Tibial nerve (tissue), 4 donors: ENCODE measurements at places on chromosomes 5 and 9. TPM values are rescaled to one million over a fixed set of nuclear protein-coding genes. Genes with fewer than 3 reads are reported as not detected.
A peak's percentile ranks its signal among the peaks of the same experiment; 100 is the strongest.

GRCh38 chr5:141961466-141961865 is 3.5 kb upstream of the PCDH12 start:
- no peak for DNase-seq
- no peak overlapping the region for H3K27ac ChIP-seq
- H3K36me3 ChIP-seq, result no peaks in the 10 kb centered on the region
- no peaks in the 10 kb centered on the region for H3K27me3 ChIP-seq
- no peaks in the 10 kb centered on the region for H3K4me1 ChIP-seq

- no peak overlapping the region for H3K4me3 ChIP-seq
- no peaks in the 10 kb centered on the region for H3K27me3 ChIP-seq
- no peak for DNase-seq
- H3K27ac ChIP-seq, result no peak overlapping the region
- H3K4me1 ChIP-seq, result no peaks in the 10 kb centered on the region
These were observed 132.2 kb downstream of the SLF1 start for GRCh38 chr5:94750681-94751080.

DNA sequence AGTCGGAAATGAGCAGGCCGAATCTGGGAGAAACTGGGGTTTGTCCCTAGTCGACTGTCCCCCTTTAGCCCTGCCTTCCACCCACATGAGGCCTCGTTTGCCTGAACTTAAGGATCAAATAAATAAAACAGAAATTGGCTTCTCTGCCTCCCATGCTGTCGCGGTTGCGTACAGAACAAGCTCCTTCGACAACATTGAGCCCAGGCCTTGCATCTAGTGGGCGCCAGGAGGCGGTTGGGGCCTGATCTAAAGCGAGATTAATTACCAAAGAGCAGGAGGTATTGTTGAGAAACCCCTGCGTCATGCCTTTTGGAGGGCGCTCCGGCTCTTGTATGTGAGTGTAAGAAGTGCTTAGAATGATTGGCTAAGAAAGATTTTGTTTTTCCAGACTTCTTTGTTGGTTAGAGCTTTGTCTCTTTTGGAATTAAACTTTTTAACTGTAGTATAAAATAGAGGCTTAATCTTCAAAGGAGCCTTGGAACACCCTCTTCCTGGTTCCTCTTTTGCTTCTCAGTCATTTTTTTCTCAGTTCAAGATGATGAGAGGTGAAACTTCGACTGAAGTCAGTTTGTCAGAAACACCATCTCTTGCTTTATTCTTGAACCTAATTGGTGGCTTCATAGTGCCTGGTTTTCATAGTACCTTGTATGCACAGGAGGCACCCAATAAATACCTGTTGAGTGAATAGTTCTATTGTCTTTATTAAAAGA is 828 bp downstream of the ATP6V0E1 start:
- DNase-seq, result peak; percentile 78
- peaks cover 18% of the 10 kb centered on the region for H3K4me1 ChIP-seq
- H3K36me3 ChIP-seq, result no peaks in the 10 kb centered on the region
- peak overlapping the region; percentile 100 for H3K27ac ChIP-seq
- peak overlapping the region; percentile 69 for H3K4me3 ChIP-seq

DNA sequence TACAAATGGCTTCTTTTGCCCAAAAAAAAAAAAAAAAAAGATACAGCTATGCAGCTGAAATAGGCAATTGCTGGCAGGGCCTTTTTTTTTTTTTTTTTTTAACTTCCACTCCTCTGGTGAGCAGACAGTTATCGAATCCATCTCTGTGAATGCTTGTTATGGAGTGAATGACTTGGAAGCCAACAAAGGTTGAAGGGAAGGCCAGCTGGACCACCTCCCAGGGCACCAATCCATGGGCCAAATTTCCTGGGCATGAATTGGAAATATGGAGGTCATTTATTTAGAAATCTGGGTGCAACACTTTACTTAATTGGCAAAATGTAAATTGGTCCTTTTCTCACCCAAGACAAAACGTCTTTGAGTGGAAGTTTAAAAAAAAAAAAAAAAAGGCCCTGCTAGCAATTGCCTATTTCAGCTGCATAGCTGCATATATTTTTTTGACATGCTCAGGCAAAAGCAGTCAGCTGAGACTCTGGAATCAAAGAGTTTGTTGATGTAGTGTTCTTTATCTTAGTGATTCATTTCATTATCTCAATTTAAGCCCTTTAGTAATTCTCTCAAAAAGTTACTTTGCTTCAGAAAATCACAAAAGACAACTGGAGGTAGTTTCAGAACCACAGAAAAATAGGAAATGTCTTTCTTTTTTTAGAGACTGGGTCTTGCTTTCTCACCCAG is 392.2 kb upstream of the KLF4 start:
- no peak overlapping the region for H3K4me3 ChIP-seq
- no peaks in the 10 kb centered on the region for H3K36me3 ChIP-seq
- DNase-seq, result no peak
- H3K27me3 ChIP-seq, result no peaks in the 10 kb centered on the region

Gene TDRD7
- total RNA-seq, result 18.4 TPM

DNA sequence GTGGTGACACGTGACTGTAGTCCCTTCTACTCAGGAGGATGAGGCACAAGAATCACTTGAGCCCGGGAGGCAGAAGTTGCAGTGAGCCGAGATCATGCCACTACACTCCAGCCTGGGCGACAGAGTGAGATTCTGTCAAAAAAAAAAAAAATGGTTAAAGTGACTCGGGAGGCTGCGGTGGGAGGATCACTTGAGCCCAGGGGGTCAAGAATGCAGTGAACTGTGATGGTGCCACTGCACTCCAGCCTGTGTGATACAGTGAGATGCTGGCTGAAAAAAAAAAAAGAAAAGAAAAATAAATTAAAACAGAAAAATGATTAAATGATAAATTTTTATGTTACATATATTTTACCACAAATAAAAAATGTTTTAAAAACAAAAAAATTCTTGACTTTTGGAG is 51.9 kb downstream of the KLF4 start:
- H3K27ac ChIP-seq, result no peak overlapping the region
- no peaks in the 10 kb centered on the region for H3K4me1 ChIP-seq
- no peaks in the 10 kb centered on the region for H3K27me3 ChIP-seq
- no peaks in the 10 kb centered on the region for H3K36me3 ChIP-seq

GRCh38 chr5:158277276-158277675 is 418.3 kb upstream of the CLINT1 start:
- DNase-seq, result no peak
- no peaks in the 10 kb centered on the region for H3K36me3 ChIP-seq
- H3K27ac ChIP-seq, result no peak overlapping the region

Gene EFNA5
- total RNA-seq, result 6.8 TPM

GRCh38 chr9:126974594-126974993 is 60.0 kb downstream of the RALGPS1 start:
- no peak overlapping the region for H3K27ac ChIP-seq
- no peaks in the 10 kb centered on the region for H3K27me3 ChIP-seq

DNA sequence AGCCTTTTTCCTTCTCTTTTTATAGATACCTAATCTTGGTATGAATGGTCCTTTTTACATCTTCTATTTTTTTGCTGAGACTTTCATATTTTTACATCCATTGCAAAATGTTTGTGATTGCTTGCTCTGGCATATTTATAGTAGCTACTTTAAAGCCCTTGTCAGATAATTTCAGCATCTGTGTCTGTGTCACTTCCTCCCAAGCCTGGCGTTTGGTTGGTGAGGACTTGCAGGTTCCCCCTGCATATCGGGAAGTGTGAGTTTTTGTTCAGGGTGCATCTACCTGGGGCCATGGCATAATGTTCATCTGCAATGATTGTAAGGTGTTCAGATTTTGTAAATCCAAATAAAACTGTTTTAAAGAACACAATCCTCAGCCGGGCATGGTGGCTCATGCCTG is 8.9 kb downstream of the FBXW5 start:
- no peak overlapping the region for H3K4me3 ChIP-seq
- H3K27me3 ChIP-seq, result no peaks in the 10 kb centered on the region
- H3K27ac ChIP-seq, result no peak overlapping the region
- no peaks in the 10 kb centered on the region for H3K36me3 ChIP-seq

- no peak overlapping the region for H3K27ac ChIP-seq
- no peaks in the 10 kb centered on the region for H3K27me3 ChIP-seq
- no peaks in the 10 kb centered on the region for H3K36me3 ChIP-seq
- no peak overlapping the region for H3K4me3 ChIP-seq
- no peaks in the 10 kb centered on the region for H3K4me1 ChIP-seq
These were observed 24.2 kb upstream of the RAD23B start for GRCh38 chr9:107258919-107259318.

DNA sequence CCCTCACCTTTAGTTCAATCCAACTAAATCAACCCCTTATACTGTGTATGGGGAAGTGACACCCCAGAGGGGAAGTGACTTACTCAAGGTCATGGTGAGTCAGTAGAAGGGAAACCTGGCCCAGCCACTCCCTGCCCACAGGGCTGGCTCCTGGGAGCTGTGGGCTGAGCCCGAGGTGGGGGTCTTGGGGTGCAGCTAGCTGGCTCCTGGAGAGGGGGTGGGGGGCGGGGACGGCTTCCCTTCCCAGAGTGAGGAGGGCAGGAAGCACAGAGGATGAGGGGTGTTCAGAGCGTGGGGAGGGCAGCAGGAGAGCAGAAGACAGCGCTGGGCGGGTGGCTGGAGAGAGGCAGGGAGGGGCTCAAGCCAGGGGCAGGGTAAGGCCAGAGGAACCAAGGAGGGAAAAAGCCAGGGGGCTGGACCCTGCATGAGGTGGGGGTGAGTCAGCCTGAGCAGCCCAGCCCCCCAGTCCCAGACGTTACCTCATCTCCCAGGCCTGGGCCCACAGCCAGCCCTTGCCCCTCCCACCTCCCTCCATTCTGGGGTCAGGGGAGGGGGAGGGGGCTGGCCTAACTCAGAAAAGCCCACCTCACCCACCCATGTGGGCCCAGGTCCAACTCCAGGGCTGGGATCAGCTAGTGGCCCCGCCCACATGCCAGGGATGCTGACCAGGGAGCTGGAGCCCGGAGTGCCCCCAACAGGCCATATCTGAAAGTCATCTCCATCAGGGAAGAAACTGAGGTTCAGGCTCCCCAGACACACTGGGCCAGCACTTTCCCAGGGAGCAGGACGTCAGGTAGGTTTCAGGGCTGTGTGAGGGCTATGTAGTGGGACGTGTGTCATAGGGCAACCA is 2.8 kb downstream of the PDLIM7 start:
- H3K4me1 ChIP-seq, result peaks cover 42% of the 10 kb centered on the region
- peak; percentile 33 for DNase-seq
- no peaks in the 10 kb centered on the region for H3K27me3 ChIP-seq
- H3K36me3 ChIP-seq, result no peaks in the 10 kb centered on the region
- H3K4me3 ChIP-seq, result no peak overlapping the region

DNA sequence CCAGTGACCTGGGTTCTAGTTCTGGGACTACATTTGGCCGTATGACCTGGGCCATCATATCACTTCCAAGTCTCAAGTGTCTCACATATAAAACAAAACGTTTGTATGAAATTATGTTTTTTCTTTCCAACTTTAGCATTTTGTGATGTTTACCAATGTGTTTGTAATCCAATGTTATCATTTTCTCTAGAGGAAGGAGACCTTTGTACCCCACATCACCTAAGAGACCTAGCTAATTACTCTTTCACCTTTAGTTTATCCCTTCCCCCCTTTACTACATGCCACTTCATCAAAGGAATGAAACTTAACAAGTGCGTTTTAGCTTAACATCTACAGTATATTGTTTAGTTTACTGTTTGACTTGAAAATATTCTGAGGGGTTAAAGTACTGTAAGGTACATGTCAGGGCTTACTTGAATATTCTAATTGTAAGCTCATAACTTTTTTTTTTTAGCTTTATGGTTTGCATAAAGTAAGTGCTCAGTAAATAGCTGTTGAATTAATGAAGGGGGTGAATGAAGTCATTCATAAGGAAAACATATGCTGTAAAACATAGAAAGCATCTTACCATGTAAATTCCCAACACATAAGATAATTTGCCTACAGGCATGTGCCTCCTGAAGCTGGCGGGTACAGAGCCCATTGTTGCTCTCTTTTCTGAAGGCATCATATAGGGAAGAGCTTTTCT is 2.9 kb downstream of the PIP5K1B start:
- H3K27ac ChIP-seq, result no peak overlapping the region
- H3K36me3 ChIP-seq, result no peaks in the 10 kb centered on the region
- H3K4me3 ChIP-seq, result no peak overlapping the region
- H3K4me1 ChIP-seq, result peaks cover 6% of the 10 kb centered on the region
- no peaks in the 10 kb centered on the region for H3K27me3 ChIP-seq
- DNase-seq, result no peak

Gene GABRA1
- total RNA-seq, result not detected

DNA sequence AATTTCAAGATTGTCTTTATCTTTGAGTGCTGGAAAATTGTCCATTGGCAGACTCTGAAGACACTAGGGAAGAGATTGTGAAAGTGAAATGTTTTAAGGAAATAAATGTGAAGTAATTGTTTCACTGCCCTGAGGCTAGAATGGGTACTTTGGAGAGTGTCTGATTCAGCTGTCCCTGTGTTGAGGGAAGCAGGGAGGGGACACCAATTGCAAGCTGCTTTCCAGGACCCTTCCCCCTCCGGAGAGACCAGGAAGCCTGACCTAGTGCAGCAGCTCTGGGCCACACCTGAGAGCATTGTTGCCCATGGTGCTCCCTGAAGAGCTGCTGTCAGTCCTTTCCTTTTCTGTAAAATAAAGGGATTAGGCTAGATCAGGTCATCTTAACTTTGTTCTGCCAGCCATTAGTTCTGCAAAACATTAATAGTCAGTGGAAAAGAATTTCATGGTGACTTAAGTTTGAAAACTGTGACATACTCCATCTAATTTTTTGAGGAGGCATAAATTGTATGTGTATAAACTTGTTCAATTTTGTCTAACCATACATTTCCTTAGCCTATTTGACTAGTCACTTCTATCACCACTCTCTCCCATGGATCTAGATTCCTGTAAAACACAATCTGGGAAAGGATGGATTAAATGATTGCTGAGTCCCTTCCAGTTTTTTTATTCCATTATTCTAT is 18.8 kb downstream of the MAP1B start:
- no peak for DNase-seq
- H3K4me1 ChIP-seq, result no peaks in the 10 kb centered on the region
- no peaks in the 10 kb centered on the region for H3K27me3 ChIP-seq
- no peaks in the 10 kb centered on the region for H3K36me3 ChIP-seq
- H3K27ac ChIP-seq, result no peak overlapping the region

DNA sequence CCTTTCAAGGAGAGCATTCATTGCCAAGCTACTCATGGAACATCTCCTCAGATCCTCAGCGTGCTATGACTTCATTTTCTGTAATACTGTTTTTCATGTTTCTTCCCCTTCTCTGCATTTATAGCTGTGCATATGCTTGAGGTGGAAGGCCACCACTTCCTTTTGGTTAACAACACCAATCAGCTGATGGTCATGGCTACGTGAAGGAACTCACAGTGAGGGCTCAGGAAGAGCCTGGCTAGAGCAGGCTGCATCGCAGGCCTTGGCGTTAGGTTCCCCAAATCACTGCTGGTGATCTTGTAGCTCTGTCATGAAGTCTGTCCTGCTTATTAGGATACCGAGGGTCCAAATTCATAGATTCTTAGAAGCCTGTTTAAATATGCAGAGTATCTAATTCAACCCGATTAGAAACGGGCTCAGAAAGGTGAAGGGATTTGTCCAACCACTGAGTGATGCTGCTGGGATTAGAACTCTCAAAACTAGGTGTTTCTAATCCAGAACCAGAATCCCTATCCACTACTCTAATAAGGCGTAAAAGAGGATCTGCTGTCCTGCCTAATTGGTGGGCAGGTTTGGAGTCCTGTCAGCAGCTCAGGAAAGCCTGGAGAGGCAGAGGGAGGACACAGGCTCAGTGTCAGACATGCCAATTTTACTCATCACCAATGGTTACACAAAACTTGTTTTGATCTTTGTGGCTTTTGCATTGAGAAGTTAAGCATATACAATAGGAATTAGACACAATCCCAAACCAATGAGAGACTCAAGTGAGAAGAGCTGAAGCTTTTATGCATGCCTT is 7.5 kb downstream of the SYK start:
- H3K27me3 ChIP-seq, result no peaks in the 10 kb centered on the region
- H3K36me3 ChIP-seq, result no peaks in the 10 kb centered on the region
- no peak for DNase-seq
- peaks cover 4% of the 10 kb centered on the region for H3K4me1 ChIP-seq
- H3K4me3 ChIP-seq, result no peak overlapping the region

- H3K27ac ChIP-seq, result no peak overlapping the region
- peaks cover 44% of the 10 kb centered on the region for H3K4me1 ChIP-seq
- H3K4me3 ChIP-seq, result no peak overlapping the region
- no peaks in the 10 kb centered on the region for H3K27me3 ChIP-seq
- DNase-seq, result no peak
These were observed 476.6 kb upstream of the TNC start for GRCh38 chr9:115594557-115594956.
